ENCODE measurements at places on chromosomes 16 and 17. TPM values are rescaled to one million over a fixed set of nuclear protein-coding genes. Genes with fewer than 3 reads are reported as not detected.

- DNase-seq = no peak
- no peaks in the 10 kb centered on the region for H3K36me3 ChIP-seq
- H3K27me3 ChIP-seq = no peaks in the 10 kb centered on the region
- no peak overlapping the region for H3K27ac ChIP-seq
These were observed 18.4 kb downstream of the KIFC3 start for GRCh38 chr16:57783883-57784282.

- no peak for DNase-seq
- H3K27me3 ChIP-seq = no peaks in the 10 kb centered on the region
- H3K4me3 ChIP-seq = no peak overlapping the region
- H3K4me1 ChIP-seq = peaks cover 3% of the 10 kb centered on the region
These were observed 85.4 kb downstream of the ITFG1 start for GRCh38 chr16:47375423-47375822.

GRCh38 chr17:38598536-38598935 lies 7.2 kb downstream of the SRCIN1 start:
- H3K4me3 ChIP-seq = peak overlapping the region; percentile 60
- no peaks in the 10 kb centered on the region for H3K27me3 ChIP-seq
- peak; percentile 55 for DNase-seq

DNA sequence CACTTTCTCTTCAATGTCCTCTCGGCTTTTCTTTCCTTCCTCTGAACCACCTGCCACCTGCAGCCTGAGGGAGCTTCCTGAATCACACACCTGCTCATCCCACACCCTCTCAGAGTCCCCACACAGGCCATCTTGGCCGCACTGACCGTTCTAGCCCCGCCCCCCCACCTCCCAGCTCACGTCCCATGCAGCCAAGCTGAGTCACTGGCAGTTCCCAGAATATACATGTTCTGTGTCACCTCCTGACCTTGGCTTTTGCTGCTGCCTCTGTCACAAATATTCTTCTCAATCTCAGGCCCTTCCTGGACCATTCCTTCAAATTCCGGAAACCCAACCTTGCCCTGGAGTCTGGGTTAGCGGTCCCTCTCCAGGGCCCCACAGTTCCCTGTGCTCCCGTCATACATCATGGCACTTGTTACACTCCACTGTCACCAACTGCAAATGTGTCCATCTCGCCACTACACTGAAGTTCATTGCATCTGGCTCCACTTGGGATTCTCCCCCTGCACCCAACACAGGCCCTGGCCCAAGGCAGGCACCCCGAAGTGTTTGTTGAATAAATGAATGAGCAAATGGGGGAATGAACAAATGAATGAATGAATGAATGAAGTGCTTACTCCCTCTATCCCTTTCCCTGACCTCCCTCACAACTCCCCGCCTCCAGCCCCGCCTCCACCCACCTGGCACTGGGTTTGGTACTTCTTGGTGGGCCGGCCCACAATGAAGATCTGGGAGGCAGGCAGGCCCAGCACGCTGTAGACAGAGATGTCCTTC lies 12.8 kb downstream of the PIMREG start:
- peak overlapping the region; percentile 74 for H3K4me3 ChIP-seq
- peaks cover 14% of the 10 kb centered on the region for H3K27me3 ChIP-seq
- no peak for DNase-seq
- H3K36me3 ChIP-seq = no peaks in the 10 kb centered on the region

- no peak for DNase-seq
- no peak overlapping the region for H3K27ac ChIP-seq
- H3K27me3 ChIP-seq = peaks cover 10% of the 10 kb centered on the region
- H3K4me3 ChIP-seq = no peak overlapping the region
These were observed 50.2 kb upstream of the NDRG4 start for GRCh38 chr16:58449768-58450167.

DNA sequence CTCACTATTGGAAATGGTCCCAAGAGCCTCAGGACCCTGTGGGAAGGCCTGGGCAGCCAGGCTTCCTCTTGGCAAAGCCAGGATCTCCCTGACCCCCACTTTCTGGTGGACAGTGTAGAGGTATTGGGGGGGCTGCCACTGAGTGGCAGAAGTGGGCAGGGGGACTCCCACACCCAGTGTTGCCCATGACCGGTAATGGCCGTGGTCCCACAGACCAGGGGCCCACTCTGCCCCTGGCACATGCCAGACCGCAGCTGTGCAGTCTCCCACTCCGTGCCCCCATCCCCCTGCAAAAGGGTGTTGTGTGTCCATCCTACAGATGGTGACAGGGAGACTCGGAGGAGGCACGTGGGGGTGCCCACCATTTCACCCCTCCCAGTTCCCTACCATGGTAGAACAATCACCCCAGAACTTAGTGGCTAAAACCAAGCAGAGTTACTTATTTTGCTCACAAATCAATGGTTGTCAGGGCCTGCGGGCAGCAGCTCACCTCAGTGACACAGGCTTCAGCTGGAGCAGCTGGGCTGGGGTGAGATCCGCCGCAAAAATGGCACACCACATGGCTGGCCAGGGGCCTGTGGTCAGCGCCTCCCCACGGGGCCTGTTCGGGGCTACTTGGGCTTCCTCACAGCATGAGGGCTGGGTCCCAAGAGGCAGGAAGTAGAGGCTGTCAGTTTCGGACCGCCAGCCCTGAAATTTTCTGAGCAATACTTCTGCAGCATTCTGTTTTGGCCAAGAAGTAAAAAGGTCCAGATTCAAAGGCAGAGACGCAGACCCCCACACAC lies 59.0 kb upstream of the ZNF469 start:
- H3K4me3 ChIP-seq = no peak overlapping the region
- H3K27me3 ChIP-seq = no peaks in the 10 kb centered on the region
- peak overlapping the region; percentile 72 for H3K27ac ChIP-seq
- no peaks in the 10 kb centered on the region for H3K4me1 ChIP-seq

DNA sequence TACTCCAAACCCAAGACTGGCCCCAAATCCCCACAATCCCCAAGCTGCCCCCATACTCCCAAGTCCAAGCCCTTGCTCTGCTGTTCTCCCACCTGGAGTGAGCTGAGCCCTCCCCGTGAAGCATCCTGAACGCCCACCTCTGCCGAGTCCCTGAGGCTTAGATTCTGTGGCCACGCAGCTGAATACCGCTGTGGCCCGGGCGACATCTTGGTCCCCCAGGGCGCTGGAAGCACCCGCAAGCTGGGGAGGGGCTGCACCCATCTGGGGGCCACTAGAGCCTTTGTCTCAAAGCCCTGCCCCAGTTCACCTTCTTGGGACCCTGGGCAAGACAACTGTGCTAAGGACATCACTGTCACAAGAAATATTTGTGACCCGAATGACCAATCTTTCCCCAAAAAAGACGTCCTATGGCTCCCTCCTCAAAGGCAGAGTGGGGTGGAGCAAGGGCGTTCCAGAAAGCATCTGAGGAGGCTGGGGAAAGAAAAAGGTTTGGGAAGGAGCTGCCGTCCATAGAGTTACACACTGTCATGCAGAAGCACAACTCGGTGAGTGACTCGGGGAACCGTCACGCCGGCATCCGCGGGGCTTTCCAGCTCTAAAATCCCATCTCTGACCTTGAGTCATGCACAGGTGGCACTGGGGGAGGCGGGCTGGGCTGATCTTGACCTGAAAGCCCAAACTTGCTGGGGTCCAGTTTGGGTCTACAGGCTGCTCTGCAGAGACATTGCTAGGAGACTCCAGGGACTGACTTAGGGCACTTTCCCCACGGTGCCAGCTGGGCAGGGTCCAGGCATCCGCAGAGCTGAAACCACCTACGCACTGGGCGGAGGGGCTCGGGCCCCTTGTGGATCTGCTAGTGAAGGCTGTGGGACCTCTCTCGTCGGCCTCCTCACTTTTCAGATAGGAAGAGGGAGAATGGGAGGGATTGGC lies 6.6 kb downstream of the PTX4 start:
- H3K36me3 ChIP-seq = no peaks in the 10 kb centered on the region
- peaks cover 29% of the 10 kb centered on the region for H3K27me3 ChIP-seq
- H3K4me1 ChIP-seq = no peaks in the 10 kb centered on the region
- no peak overlapping the region for H3K4me3 ChIP-seq
- DNase-seq = no peak

GRCh38 chr16:89248196-89248982 lies 30.9 kb downstream of the ZNF778 start:
- H3K27ac ChIP-seq = no peak overlapping the region
- peaks cover 7% of the 10 kb centered on the region for H3K4me1 ChIP-seq
- no peak for DNase-seq

Gene KRTAP1-4
- total RNA-seq = not detected

Gene CMTM2
- 0.54 TPM for total RNA-seq

Gene MEIOC
- total RNA-seq = 0.70 TPM

Data from neural crest cell (in vitro differentiated cells).